Dorsolateral prefrontal cortex (tissue), 122 donors: ENCODE measurements at places on chromosomes 1 and 21. TPM values are rescaled to one million over a fixed set of nuclear protein-coding genes. Genes with fewer than 3 reads are reported as not detected.

DNA sequence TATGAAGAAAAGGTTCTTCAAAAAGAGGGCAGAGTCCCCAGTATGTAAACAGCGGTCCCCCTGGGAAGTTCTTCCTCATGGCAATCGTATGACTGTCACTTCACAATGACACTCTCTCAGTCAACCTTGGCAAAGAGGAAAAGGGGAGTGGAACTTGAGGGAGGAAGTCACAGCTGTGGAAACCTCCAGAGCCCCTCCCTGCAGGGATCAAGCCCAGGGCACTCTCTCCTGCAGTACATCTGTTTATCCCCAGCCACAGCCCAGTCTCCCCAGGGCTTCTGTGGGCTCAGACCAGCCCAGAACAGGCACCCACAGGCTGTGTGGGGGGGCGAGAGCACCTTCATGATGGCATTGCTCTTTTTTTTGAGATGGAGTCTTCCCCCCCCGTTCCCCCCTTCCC is 2.0 kb downstream of the ATP13A2 start:
- DNase-seq = no peak

DNA sequence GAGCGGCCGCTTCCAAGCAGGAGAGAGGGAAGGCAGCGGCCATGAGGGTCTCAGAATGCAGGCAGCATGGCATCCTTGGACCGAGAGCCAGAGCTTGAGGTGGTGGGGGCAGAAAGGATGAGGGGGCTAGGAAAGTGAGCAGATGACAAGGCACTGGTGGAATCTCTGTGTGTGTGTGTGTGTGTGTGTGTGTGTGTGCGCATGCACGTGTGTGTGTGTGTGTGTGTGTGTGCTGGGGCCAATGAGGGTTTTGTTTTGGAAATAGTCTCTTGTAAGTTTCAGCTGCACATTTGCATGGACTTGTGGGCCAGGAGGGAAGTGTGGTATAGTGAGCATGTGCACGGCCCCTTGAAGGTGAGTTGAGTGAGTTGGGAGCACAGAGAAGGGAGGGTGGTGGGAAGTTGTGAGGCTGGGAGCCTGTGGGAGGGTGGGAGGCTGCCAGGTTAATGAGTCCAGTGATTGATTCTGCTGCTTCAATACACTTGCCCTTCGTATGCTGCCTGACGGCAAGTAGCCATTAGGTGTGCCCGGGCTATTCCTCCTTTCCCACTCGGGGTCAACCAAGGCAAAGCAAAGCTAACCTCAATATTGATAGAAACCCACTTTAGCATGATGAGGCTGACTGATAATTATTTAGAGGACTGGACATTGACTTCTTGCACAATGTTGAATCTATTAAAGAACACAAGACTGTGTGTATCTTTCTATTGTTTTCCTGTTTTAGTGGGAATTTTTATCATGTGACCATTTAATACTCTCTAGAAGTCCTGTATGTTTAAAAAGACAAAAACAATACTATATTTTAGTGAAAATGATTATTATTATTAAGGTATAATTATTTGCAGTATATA is 80.3 kb downstream of the PROX1 start:
- no peak for DNase-seq

DNA sequence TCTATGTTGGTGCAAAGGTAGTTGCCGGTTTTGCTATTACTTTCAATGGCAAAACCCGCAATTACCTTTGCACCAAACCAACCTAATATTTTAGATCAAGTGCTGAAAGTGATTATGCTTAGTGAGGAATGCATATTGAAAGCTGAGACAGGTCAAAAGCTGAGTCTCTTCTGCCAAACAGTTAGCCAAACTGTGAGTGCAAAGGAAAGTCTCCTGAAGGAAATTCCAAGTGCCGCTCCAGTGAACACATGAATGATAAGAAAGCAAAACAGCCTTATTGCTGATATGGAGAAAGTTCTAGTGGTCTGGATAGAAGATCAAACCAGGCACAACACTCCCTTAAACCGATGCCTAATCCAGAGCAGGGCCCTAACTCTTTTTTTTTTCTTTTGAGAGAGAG is 83.1 kb upstream of the ERRFI1 start:
- no peak for DNase-seq

DNA sequence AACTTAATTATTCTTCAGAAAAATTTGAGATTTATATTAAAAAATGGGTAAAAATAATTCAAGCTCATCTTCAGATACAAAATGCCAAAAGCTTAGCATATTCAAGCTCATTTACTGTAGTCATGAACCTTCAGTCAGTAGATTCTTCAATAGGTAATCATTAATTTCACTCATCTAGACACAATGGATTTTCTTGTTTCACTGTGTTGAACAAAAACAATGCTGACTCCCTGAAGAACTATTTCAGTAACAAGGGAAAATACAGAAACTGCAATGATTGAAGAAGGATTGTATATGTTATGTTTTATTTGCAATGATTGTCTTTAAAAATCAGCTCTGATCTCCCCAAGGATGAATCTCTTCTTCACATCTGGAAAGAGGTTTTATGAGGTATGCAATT is 9.2 kb upstream of the HOOK1 start:
- no peak for DNase-seq

- DNase-seq = no peak
Observed at GRCh38 chr1:47682786-47683350, 245.0 kb downstream of the FOXD2 start.

DNA sequence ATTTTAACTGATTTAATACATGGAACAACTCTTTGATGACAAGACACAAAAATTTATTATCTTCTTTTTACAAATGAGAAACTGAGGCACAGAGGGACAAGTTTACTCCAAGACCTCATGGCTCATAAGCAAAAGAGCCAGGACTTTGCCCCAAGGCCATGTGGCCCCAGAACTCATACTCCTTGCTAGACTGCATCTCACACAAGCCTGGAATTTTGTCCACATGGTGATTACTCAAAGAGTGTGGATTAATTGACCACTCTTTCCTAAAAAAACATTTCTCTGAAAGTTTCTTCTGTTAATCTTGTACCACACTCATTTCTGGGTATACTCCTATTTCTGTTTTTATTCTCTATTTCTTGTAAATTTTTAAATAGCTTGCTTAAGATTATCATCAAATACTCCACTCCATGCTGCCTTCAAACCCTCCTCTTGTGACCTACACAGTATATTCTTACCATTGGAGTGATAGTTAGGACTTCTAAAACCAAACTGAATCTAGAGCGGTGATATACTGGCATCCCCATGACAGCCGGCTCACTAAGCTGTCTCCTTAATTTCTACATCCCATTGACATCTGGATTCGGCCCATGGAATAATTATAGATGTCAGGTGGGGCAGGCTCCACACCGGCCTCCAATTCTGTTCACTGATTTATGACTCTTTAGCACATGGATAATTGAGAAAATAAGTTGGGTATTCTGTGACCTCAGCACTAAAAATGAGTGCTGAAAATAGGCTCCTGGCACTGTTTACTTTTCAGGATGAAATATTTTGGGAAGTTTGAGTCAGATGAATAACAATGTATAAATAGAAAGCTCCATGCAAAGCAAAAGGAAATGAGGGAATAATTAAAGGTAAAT is 16.1 kb downstream of the RGS4 start:
- DNase-seq = no peak

GRCh38 chr21:46559291-46559983 is 45.4 kb downstream of the S100B start:
- DNase-seq = no peak

DNA sequence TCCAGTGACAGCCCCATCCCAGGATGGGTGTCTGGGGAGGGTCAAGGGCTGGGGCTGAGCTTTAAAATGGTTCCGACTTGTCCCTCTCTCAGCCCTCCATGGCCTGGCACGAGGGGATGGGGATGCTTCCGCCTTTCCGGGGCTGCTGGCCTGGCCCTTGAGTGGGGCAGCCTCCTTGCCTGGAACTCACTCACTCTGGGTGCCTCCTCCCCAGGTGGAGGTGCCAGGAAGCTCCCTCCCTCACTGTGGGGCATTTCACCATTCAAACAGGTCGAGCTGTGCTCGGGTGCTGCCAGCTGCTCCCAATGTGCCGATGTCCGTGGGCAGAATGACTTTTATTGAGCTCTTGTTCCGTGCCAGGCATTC is 24.2 kb downstream of the PCSK9 start:
- DNase-seq = no peak

GRCh38 chr1:3170561-3171453 is 101.8 kb downstream of the PRDM16 start:
- DNase-seq = peak; percentile 44

DNA sequence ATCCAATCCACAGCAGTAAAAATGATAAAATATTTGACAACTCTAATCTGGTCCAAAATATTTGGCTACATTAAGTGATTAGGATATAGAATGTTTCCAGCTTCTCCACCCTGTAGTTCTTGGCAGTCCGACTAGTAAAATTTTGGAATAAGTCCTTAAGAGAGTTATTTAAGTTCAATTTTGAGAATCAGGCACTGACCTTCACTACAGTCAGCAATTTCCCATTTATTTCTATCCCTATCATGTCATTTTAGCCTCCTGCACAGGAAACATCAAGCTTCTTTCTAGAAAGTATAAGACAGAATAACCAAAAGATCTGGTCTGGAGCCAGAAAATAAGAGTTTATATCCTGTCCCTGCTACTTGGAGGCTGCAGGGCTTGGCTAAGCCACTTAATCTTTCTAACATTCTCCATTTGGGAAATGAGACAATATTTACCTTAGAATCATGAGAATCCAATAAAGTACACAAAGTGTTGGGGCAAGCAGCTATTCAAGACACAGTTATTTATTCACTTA is 162.2 kb downstream of the DPYD start:
- DNase-seq = no peak

- DNase-seq = no peak
Observed at GRCh38 chr21:39660191-39660980, 47.6 kb downstream of the B3GALT5 start.

GRCh38 chr1:228809621-228810394 is 74.5 kb downstream of the RHOU start:
- no peak for DNase-seq

GRCh38 chr1:154342836-154343472 is 17.6 kb downstream of the ATP8B2 start:
- DNase-seq = no peak

GRCh38 chr1:224563666-224564065 is 52.5 kb upstream of the CNIH3 start:
- no peak for DNase-seq

- DNase-seq = no peak
Observed at GRCh38 chr1:46491443-46492268, 2.0 kb downstream of the DMBX1 start.

- DNase-seq = no peak
Observed at GRCh38 chr1:231027136-231027925, 12.7 kb downstream of the FAM89A start.

GRCh38 chr1:2027961-2028583 is 8.9 kb downstream of the GABRD start:
- DNase-seq = no peak

DNA sequence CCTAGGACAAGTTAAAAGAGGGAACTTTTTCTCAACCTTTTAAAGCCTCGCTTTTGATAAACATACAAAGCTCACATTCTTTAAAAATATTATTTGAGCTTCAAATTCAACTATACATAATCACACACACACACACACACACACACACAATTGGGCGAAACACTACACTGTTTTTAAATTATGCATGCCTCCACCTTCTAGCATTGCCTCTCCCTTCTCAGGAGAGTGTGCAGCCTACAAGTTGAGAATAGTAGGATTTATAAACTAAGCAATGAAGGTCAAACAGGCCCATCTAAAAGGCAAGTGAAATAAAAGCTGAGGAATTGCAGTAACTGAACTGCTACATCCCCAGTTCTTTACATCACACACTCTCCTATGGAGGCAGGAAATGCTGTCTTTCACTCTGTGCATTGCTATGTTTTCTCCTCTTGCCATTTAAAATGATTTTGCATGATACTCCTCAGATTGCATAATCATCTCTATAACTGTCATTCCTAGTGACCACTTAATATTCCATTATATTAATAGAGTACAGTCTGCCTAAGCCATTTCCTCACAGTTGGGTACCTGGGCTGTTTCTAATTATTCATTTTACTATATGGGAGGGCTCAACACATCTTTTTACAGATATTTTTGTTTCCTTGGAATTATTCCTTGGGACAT is 92.5 kb upstream of the KCNE2 start:
- DNase-seq = no peak

GRCh38 chr1:17307946-17308345 is at the start of gene PADI4:
Gene PADI4 (plus strand): TSS chr1:17308197. CDS start chr1:17308223, 26 bp downstream.
- no peak for DNase-seq

DNA sequence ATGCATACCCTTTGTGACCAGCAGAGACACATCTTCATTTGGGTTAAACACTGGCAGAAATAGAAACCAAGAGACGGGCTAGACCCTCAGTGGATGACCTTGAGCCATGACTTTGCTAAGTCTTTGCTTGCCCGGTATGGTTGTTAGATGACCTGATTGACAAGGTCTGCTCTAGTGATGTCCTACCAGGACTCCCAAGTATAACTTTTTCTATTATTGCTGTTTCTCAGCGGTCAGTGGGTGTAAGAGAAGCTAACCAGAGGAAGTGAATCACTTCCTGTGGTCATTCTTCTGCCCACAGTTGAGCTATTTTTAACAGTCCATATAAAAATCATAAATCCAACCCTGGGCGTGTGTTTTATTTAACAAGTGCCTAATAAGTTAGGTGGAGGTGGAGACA is 126.2 kb upstream of the ETS2 start:
- no peak for DNase-seq

GRCh38 chr1:233656687-233657086 is 42.8 kb downstream of the KCNK1 start:
- DNase-seq = no peak

PLA2G5 gene
- 1.1 TPM for total RNA-seq

FCER1A gene
- not detected for total RNA-seq

HJV gene
- 1.2 TPM for total RNA-seq

KRTAP12-2 gene
- total RNA-seq = not detected

LPAR3 gene
- total RNA-seq = 6.4 TPM

SYT11 gene
- 259 TPM for total RNA-seq

VPS72 gene
- 36.6 TPM for total RNA-seq

OR2T35 gene
- not detected for total RNA-seq

TMEM52 gene
- 1.5 TPM for total RNA-seq

GBP6 gene
- total RNA-seq = 0.22 TPM

DCST2 gene
- 1.7 TPM for total RNA-seq

GJB3 gene
- total RNA-seq = 0.35 TPM

KIFAP3 gene
- total RNA-seq = 138 TPM

TFF2 gene
- total RNA-seq = not detected

SLC1A7 gene
- total RNA-seq = 2.6 TPM
